ENCODE measurements at places on chromosomes 6 and 20.

DNA sequence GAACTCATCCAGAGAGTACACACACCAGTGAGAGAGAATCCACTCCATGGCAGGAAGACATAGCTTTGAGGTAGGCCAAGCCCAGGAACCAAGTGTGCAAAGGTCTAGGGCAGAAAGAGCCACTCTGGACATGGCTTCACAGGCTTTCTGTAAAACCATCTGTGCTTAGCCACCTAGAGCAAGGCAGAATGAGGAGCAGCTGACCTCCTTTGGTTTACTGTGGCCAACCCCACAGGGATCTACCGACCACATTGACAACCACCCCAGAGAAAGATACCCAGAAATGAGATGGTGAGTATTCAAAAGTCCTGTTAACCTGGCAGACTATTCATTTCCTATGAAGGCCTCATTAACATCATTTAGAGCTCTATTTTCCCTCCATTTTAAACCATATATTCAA is 10.5 kb downstream of the ZHX3 start:
- no peak for DNase-seq

GRCh38 chr6:6856538-6857523 is 250.9 kb upstream of the RREB1 start:
- DNase-seq = no peak

DNA sequence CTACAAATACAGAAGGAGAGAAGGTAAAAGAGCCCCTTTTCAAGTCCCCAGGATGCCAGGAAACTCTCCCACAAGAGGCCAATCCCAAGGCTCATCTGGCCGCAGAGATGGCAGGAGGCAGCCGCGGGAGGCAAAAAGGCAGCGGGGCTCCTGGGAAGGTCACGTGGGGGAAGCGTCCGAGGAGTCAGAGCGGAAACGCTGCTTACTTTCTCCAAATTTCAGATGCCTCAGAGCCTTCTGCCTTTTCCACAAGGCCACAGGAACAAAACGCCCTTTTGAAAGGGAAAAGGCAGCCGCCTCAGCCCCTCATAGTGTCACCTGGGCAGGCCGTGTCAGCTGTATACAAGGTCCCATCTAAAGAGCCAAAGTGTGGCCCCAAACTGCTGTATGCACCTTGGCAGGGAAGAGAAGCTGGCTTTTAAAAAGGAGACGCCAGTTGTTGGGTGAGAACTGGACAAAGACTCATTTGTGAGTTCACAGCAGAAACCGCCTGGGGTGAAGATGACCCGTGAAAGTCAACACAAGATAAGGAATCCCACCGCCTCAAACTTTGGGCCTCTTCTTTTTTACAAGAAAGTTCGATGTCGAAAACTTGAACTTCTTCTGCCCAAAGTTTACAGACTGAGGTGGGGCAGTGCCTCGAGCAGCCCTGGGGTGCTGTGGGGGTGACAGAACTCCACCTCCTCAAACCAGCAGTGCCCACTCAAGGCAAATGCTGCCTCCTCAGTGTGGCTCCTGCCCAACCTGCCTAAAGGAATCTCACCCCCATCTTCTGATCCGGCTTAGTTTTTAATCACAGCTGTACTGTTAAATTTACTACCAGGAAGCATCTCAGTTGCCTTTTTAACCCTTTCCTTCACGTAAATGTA is 45.4 kb downstream of the EZR start:
- no peak for DNase-seq

GRCh38 chr6:151001387-151002056 is 136.0 kb downstream of the MTHFD1L start:
- no peak for DNase-seq

- no peak for DNase-seq
Measured at GRCh38 chr6:17492350-17492749, 99.0 kb downstream of the CAP2 start.

DNA sequence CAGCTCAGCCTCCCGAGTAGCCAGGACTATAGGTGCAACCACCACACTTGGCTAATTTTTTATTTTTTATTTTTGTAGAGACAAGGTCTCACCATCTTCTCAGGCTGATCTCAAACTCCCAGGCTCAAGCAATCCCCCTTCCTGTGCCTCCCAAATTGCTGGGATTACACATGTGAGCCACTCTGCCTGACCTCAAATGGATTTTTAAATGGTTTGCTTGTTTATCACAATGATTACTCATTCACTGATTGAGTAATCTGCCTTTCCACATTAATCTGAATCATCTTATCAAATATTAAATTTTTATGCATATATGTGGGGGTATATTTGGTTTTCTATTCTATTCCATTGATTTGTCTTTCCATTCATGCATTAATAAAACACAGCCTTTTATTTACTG is 9.4 kb upstream of the KHDC1L start:
- DNase-seq = no peak

DNA sequence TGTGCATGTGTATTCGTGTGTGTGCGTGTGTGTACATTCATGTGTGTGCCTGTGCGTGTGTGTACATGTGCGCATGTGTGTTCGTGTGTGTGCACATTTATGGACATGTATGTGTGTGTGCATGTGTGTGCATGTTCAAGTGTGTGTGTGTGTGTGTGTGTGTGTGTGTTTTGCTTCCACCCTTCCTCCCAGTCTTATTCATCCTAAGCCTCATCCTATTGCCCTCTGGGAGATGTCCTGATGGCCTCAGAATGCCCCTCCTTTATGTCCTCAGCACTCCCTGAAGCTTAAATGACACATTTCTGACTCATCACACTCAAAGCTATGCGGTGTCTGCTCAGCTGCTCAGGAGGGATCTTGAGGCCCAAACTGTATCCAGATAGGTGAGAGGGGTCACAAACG is 76.6 kb upstream of the CCDC167 start:
- no peak for DNase-seq

DNA sequence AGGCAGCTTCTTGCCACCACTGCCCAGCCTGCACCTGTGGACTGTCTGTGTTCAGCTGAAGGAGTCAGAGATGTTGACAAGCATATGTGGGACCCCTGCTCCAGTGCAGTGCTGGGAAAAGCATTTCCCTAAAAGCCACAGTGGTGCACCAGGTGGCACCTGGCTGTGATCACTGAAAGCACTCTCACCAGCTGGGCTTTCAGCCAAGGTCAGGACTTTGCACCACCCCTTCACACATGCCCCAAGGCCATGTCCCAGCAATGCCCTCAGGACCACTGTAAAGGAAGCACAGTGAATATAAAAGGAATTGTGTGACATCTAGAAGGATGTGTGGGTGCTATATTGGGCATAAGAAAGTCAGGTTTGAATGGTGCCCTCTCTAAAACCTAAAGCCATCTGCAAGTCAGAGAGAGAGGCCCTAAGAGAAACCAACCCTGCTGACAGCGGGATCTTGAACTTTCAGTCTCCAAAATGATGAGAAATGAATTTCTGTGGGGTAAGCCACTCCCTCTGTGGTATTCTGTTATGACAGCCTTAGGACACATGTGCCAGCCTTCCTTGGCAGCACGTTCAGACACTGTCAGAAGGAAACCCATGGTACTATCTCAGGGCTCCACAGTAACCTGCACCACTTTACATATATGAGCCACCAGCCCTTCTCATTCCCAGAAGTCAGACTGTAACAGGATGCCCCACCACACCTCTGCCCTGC is 30.7 kb downstream of the CBLN4 start:
- no peak for DNase-seq

- DNase-seq = no peak
Measured at GRCh38 chr6:149265945-149266344, 51.6 kb upstream of the TAB2 start.

DNA sequence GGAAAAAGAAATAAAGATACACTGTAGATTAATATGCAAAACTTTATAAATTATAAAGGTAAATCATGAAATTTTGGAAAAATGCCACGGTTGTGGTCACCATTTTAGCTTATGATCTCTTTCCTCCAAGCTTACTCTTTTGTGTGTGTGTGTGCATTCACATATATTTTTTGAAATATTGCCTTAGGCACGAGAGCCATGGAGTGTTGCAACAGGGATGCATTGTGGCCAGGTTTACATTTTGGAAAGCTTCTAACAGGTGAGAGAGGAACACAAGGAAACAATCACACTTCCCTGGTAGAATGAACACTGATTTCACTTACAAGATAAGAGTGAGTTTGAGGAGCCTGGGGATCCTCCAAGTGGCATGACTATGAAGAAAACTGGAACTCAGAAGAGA is 214.5 kb upstream of the TENT5A start:
- no peak for DNase-seq

GRCh38 chr6:156416391-156416790 is 360.8 kb upstream of the ARID1B start:
- DNase-seq = no peak

- DNase-seq = no peak
Measured at GRCh38 chr20:14853079-14853478, 515.7 kb upstream of the FLRT3 start.

DNA sequence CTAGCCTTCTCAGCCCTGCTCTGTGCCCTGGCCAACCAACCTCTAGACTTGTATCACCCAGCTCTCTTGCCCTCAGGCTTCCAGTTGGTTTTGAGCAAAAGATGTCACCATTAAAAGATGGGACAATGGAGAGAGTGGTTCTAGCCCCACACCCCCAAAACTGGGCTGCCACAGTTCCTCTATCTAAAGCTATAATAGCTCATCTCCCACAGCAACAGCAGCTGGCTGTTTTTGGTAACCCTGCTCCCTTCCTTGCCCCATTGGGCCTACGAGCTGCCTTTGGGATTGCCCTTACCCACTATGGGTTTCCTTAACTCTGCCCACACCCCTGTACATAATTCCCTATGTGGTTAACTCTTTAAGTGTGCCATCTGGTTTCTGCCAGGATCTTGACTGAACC is 7.6 kb upstream of the SRSF3 start:
- no peak for DNase-seq

DNA sequence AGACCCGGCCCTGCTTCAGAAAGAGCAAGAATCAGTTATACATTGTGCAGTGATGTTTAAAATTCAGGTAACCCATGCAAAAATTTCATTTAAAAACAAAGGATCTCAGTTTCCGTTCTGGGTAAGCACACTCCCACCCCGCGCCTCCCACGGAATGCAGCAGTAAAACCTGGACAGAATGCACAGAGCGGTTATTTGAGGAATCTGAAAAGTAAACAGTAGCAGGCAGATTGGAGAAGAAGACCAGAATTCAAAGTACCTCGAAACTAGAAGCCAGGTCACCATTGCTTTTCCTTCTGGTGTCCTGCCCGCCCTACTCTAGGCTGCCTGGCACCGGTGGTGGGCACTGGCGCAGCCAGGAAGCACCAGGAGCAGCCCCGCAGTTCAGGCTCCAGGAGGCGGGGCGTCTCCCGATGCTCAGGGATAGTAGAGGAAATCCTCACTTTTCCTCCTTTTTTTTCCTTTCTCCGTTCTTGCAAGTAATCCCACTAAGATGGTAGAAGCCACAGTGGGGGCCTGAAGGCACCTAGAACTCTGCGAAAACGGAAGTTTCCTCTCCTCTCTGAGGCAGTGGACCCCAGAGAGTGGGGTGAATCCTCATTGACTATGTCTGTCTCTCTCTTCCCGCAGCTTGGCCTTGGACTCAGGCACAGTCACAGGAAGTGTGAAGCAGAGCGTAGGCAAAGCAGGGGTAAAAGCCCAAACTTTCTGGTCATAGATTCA is 28.3 kb downstream of the METTL24 start:
- DNase-seq = no peak

GRCh38 chr6:5438922-5439584 is 177.7 kb downstream of the FARS2 start:
- DNase-seq = no peak

GRCh38 chr20:37393863-37394542 is 48.1 kb downstream of the SRC start:
- no peak for DNase-seq
